ENCODE measurements at places on chromosomes 4 and X. TPM values are rescaled to one million over a fixed set of nuclear protein-coding genes. Genes with fewer than 3 reads are reported as not detected.

Gene PRPS2
- 17.8 TPM for polyA plus RNA-seq

Gene KCNIP4
- not detected for polyA plus RNA-seq

Gene ATOH1
- 0.12 TPM for polyA plus RNA-seq

Gene ETDB
- polyA plus RNA-seq: not detected

Gene CPZ
- 67.4 TPM for polyA plus RNA-seq

Gene CXCL8
- not detected for polyA plus RNA-seq

Gene TMEM164
- polyA plus RNA-seq: 6.8 TPM

Gene F8A3
- polyA plus RNA-seq: 0.11 TPM

Gene CDKL5
- polyA plus RNA-seq: 3.8 TPM

Gene RAB39B
- 3.1 TPM for polyA plus RNA-seq

Gene CLGN
- 0.63 TPM for polyA plus RNA-seq

Gene CXCL13
- not detected for polyA plus RNA-seq

Gene FGFR3
- polyA plus RNA-seq: 18.6 TPM
